ENCODE measurements at places on chromosomes 11 and 22.

GRCh38 chr11:59814021-59814420 lies 3.4 kb upstream of the MRPL16 start:
- DNase-seq, result no peak

DNA sequence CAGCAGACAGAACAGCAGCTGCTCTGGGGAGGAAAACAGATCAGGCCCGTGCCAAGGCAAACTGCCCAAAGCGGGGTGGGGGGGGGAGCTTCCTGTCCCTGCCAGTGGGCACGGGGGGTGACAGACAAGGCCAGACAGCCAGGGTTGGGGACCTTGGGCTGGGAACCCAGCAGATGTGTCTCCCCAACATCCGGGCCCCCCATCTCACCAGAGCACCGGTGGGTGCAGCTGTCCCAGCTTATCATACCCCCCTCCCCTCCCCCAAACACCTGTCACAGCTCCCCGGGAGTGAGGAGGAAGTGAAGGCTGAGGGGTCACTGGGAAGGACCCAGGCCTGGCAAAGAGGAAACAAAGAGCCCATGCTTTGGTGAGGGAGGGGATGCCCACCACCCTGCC lies 1.3 kb downstream of the PPP1R14B start:
- no peak for DNase-seq

- DNase-seq, result peak; percentile 87
Observed at GRCh38 chr11:111819161-111819828, 52.1 kb downstream of the ALG9 start.

DNA sequence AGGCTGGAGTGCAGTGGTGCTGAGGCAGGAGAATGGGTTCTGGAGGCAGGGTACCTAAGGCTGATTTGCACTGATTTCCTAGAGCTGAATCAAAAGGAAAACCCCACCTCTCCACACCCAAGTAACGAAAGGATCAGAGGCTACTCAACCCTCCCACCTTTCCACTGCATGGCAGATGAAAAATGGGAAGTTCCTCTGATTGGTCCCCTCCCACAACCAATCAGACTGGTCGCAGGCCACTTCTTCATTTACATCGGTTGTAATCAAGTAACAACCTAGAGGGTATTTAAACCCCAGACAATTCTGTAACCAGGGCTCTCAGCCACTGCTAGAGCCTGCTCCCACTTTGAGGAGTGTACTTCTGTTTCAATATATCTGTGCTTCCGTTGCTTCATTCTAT lies 18.6 kb upstream of the PARVB start:
- no peak for DNase-seq

DNA sequence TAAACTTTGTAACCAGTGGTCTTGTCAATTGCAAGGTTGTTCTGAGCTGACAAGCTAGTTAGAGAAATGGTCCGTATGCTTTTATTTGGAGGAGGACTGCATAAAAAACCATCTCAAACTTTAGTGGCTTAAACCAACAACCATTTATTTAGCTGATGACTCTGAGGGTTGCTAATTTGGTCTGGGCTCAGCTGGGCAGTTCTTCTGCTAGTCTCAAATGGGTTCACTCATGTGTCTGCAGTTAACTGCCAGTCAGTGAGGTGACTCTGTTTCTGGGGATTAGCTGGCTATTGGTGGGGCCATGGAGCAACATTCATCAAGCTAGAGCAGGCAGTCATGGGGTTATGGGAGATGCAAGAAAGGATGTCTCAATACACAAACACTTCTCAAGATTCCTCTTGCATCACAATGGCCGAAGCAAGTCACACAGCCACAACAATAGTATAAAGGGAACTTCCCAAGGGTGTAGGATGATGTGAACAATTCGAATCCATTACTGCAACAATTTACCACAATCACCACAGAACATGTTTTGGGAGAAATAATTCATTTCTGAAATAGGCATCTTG lies 521.9 kb downstream of the INSC start:
- no peak for DNase-seq

- DNase-seq, result no peak
Observed at GRCh38 chr11:28833169-28833568, 725.0 kb downstream of the METTL15 start.

DNA sequence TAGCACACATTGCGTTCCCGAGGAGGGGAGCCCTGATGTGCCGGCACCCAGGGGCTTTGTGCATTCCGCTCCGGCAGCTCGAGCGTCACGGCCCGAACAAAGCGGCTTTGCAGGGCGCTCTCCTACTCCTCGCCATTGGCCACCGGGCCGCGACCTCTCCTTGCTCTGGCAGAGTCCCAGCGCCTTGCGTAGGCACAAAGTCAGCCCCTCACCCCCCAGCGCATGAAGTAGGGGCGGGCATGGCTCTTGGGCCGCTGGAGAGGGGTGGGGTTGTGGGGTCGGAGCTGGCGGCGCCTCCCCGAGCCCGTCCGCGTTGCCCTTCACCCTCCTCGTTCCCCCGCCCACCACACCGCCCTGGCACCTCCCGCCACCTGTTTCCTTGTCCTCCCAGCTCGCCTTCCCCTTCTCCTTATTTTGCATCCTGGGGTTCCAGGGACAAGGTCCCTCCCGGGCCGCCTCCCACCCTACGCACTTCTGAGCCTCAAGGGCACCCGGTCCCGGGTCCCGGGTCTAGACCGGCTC lies 753 bp upstream of the PPARA start:
- no peak for DNase-seq

- no peak for DNase-seq
Observed at GRCh38 chr22:20392983-20393704, 807 bp upstream of the ZNF74 start.

All from fibroblast of skin of right biceps (primary cell).